NCI-H1092 (cell line): ENCODE measurements at places on chromosomes 16 and 17.

DNA sequence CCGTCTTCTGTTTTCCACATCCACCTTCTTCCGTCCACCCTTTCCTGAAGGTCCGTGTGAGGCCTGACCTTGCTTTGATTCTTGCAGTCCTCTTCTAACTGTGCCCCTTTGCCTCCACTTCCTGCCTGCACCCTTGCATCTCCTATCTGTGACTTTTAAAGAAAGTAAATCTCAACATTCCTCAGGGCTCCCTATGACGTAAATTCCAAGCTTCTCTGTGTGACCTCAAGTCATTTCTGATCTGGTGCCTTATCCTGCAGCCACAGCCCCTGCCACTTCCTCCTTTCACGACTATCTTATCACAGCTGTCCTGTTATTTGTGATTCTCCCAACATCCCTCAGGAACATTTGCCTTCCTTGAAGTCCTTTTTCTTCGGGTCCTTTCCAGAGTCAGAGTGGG is 520.5 kb downstream of the CDH13 start:
- DNase-seq: no peak

- DNase-seq: no peak
Observed at GRCh38 chr16:51031598-51031997, 119.5 kb downstream of the SALL1 start.

GRCh38 chr17:68034452-68034776 is 1.1 kb upstream of the KPNA2 start:
- no peak for DNase-seq

DNA sequence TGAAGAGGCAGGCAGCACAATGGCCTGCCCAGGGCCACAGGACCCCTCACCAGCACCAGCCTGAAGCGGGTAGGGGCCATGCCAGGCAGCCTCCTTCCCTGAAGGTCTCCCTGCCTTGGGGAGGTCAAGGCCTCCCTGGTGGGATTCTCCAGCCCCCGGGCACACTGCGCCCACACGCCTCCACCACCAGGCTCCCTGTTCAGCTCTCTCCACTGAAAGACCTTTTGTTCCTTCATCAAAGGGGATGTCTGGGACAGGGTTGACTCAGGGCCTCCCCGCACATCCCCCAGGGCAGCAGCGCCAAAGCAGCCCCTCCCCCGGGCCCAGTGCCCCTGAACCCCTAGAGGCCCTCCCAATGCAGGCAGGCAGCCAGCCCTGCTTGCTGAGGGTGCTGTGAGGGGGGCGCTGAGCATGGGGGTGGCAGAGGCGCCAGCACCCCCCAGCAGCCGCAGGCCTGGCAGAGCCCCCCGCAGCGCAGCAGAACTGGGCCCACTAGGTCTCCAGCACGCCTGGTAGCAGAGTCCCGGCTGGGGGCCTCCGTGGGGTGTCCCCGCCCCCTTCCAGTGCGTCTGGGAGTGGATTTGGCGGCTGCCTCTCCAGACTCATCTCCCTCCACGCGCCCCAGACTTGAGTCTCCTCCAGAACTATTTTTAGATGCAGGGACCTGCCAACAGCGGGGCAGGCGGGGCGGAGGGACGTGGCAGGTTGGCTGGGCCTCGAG is 13.1 kb downstream of the BCAR1 start:
- DNase-seq: peak; percentile 48

DNA sequence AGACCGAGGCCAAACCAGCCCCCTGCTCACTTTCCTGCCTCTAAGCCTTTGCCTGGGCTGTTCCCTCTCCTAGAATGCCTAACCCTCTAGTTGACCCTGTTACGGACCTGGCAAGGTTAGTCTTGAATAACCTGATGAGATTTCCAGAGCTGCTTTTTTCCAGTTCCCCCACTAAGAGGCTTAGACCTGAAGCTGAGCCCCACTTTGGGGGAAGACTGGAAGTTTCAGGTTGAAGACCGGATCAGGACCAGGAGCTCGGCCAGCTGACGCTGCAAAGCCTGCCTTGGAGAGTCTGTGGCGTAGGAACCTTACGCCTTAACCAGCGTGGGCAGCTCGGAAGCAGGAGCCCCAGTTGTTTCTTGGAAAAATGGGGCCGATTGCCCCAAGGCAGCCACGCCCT is 129.8 kb downstream of the OR1D5 start:
- DNase-seq: no peak

DNA sequence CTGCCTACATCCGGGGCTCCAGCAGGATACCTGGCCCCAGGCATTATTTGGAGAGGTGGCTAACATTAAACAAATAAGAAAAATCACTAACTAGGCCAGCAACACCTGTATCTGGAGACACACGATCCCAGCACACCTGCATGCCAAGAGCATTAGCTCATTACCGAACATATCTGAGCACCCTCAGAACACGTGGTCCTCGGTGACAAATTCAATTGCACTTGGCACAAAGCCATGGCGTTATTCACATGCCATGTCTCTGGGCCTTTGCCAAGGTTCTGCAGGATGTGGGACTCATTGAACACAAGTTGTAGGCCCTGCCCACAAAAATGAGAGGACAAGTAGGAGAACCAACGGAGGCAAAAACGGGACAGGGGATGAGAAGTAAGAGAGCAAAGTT is 552.3 kb downstream of the TOX3 start:
- DNase-seq: peak; percentile 67
